ENCODE measurements at places on chromosomes 7 and 10.

GRCh38 chr7:50644114-50644513 is 78.9 kb upstream of the DDC start:
- no peak for DNase-seq

DNA sequence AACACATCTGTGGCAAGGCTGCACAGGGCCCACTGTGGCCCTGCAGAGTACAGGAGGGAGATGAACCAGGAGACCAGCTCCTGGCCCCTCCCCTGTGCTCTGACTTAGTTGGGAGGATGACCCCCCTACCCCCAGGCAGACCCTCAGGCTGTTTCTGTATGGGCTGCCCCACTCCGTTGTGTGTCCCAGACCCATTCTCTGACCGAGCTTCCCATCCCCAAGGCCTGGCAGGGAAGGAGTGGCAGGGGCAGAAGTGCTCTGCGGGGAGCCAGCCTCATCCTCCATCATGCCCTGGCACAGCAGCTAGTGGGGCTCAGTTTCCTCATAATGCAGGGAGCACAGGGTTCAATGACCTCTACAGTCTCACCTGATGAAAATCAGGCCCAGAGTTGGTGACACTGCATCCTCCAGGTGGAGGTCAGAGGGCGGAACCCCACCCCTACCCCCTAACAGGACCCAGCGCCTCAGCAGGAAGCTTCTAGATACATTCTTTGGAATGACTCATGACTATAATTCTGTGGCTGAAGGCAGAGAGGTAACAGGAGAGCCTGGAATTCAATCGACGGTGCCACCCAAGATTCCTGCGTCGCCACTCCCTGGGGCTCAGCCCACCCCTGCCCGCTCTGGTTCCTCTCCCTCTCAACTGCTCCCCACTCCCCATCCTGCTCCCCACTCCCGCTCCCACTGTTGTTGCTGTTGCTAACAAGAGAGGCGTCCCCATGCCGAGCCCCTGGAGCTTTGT is 18.2 kb downstream of the PODXL start:
- DNase-seq = no peak

DNA sequence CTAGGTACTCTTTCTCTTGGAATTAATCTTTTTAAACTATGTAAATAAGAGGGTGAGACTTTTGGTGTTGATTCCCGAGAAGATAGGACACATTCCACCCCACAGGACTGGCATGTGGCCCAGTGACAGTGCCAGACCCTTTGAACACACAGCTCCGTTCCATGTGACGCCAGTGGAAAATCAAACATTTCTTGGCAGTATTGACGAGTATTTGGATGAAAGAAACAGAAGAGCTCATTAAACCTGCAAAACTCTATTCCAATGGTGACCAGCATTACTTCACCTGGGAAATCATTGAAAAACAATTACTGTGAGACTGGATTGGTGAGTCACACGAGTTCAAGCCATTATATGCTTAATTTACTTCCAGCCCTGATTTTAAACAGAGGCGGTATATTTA is 25.8 kb downstream of the AKR1E2 start:
- DNase-seq = no peak

DNA sequence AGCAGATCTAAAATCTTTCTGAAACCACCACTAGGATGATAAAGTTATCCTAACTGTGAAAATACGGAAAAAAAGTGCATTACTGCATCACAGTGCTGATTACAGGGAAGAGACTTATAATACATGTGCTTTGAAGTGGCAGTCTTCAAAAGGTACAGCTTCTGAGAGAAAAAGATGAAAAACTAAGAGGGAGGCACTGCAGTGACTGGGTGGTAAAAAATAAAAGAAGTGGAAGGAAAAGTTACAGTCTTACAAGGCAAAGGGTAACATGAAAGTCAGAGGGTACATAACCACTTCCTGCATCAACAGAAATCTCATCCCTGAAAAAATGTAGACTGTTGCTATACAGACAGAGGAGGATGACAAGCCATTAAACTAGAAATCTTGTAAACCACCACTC is 465.3 kb downstream of the ACTR3B start:
- DNase-seq = no peak

GRCh38 chr10:5618829-5619228 is 47.6 kb downstream of the ASB13 start:
- no peak for DNase-seq

DNA sequence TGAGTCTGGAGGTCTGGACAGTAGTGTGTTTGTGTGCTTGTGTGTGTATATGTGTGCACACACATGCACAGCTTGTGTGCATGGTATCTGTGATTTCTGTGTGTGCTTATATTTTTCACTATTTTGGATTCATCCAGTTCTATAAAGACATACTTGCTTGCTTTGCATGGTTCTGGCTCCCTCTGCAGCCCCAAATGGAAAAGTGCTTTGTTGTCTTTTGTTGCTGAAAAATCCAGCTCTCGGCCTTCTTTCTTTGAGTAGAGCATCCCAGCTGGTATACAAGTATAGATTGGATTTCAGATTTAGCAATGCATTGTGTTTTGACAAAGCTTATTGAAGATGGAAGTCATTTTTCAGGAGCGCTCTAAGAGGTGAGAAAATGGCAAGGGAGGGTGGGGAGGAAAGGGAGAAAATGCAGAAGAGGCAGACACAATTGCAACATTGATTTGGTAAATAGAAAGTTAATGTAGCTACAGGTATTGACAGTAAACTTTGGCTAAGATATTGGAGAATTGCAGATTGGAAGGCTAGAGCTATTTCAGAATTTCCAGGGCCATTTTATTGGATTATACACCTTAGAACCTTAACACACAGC is 333.9 kb downstream of the AUTS2 start:
- no peak for DNase-seq

DNA sequence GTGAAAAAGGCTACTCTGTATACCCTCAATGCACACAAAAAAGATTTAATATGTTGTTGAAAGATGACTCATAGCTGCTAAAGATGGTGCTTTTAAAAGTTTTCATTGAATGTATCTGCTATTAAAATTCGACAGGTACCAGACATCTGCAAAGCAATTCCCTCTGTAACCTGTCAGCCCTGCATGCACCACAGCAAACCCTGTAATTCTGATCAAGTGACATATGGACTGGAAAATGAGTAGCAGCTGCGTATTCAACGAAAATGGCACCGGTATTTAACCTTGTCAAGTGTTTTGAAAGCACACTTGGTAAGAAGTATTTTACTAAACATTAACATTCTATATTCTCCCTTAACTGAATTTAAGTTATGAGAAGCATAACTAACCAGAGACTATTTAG is 58.2 kb upstream of the PTPRN2 start:
- DNase-seq = no peak

DNA sequence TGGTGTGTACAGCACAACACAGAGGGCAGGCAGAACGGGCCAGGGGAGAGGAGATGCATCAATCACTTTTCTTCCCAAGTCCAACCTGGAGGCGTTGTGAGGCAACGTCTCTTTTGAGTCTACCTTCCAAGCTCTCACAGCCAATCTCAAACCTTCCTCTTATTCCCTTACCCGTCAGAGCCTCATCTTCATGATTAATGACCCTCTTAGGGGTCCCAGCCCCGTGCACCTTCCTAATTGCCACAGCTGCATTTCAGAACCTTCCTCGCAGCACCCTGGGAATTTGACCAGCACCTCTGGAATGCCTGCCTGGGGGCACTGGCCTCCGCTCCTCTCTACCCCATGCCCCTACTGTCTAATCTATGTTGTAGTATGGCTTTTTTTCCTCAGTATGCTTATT is 169.3 kb upstream of the PRR15 start:
- DNase-seq = no peak

- DNase-seq = no peak
These were observed 69.7 kb upstream of the NEUROD6 start for GRCh38 chr7:31410265-31410664.

- no peak for DNase-seq
These were observed 583.5 kb upstream of the SEMA3D start for GRCh38 chr7:85770332-85770731.

DNA sequence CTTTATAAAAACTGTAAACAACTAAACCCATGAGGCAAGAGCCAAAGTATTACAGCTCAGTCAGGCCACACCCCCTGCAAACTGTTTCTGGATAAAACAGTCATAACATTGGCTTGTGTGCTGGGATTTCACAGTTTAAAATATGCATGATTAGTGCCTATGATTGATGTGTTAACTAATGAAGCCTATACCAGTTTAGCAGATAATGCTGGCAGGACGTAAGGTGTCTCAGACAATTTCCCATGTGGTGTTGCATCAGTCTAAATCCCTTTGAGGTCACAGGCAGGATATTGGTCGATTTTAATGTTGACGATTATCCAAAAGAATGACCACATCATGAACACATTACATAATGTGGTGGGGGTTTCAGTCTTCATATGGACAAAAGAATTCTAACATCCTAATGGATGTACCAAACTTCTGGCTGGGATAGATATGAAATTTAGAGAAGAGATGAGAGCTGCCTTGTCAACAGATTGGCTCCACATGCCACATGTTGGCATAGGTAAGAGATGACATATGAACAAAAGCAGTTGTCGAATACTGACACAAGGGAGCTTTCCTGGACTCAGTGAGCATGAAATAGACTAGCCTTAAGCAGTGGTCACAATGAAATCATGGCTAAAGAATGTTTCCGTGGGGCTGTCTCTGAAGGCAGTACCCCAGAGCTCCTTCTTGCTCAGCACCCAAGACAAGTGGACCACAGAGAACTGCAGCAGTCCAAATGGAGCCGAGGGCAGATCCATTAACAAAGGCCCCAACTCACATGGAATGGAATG is 445.6 kb downstream of the GFRA1 start:
- DNase-seq = no peak

GRCh38 chr10:7956508-7956907 is 98.0 kb upstream of the GATA3 start:
- DNase-seq = no peak

- no peak for DNase-seq
These were observed 450.9 kb upstream of the VSTM2A start for GRCh38 chr7:54091322-54091721.

DNA sequence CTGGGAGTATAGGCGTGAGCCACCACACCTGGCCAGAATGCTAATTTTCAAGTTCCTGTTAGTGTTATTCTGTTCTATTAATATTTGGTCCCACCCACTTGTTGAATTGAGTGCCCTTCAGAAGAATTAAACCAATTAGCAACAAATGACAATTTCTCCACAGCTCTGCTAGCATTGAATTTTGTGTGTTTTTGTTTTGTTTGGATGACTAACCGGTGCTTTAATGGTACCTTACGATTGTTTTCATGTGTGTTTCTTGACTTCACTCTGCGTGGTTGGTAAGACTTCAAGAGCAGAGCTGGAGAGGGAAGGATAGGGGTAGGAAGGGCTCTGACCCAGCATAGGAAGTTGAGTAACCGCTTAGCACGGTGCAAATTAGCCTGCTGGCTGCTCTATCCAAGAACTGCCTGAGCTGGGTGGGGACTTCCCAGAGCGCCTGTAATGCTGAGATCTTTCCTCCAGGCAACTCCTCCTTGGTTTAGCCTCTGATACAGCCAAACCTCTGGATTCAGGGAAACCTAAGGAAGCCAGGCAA is 4.6 kb downstream of the ARPC1B start:
- peak; percentile 37 for DNase-seq

GRCh38 chr7:78299088-78299487 is 500.5 kb downstream of the PHTF2 start:
- DNase-seq = no peak

DNA sequence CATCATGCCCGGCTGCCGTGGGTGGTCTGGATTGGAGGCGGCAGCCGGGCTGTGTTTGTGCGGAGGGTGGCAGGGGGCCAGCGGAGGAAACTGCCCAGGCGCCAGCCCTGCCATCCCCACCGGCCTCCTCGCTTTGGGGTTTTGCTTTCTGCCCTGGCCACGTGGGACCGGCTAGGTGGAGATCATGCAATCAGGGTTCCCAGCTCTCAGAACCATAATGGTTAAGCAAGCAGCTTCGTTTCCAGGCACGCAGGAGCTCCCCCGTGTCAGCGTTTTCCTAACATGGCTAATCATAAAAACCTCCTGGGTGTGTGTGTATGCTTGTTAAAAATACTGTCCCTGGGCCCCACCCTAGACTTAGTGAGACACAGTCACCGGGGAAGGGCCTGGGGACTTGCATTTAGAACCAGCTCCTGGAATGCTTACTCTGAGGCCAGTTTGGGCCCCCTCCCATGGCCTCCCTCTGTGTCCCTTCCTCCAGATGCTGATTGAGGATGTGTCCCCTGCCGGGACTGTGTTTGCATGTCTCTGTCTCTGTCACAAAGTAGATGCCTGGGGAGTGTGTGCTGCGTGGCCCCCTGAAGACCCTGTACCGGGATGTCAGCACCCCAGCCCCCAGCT is 119.3 kb downstream of the CUX1 start:
- DNase-seq = no peak

DNA sequence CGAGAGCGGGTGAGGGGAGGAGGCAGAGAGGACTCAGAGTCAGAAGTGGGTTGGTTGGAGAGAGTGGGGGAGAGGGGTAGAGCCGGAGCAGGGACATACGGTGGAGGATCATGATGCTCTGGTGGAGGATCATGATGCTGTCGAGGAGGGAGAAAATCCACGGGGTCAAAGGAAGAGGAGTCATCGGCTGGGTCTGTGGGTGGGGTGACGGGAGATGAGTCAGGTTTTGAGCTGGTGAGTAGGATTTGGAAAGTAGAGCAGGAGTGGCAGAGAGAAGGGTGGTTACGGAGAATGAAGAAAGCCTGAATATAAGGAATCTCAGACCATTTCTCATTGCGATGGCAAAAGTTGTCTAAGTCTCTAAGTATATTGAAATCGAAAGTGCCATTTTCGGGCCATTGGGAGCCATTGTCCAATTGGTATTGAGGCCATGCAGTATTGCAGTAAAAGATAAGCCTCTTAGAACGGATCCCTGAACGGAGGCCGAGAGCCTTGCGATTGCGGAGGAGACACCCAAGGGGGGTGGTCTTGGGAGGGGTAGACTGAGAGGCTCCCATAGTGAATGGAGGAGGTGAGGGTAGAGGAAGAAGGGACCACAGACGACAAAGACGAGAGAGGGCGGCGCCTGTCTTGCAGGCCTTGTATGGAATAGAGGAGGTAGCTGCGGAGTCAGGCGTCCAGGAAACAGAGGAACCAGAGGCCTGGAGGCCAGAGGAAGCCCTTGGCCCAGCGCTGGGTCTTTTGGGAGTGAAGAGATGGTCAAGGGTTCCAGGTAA is 23.8 kb downstream of the SCIN start:
- DNase-seq = no peak

GRCh38 chr7:140607441-140607989 is 33.1 kb downstream of the DENND2A start:
- DNase-seq = no peak

DNA sequence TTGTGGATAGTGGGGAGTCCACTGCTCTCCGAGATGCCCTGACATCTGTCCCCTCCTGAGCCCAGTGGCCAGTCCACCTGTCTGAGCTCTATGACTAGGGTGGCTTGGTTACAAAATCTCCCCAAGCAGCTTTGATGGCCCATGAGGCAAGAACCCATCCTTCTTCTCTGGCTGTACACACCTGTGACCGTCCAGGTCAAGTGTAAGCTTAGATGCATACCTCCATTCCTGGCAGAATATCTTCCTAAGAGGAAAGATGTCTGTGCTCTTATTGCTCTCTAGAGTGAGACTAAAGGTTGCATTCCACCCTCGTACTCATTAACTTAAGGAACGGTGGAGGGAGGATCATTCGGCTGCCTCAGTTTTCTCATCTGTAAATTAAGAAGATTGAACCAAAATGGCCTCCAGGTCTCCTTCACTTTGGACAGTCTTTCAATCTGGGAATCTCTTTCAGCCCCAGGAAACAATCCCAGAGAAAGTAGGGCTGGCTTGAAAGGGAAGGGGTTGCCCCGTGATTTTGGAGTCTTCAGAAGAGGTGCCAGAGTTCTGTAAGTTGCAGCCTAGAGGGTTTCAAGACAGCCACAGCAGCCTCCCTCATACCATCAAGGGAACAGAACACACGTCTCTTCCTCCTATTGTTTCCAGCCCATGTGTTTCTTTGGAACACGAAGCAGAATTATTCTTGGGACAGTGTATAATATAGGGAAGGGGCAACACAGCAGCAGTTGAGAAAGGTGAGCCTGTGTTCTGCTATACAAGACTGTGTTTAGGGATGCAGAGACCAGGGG is 5.5 kb downstream of the HOXA4 start:
- DNase-seq = no peak

All from activated CD4-positive, alpha-beta T cell treated with anti-CD3 and anti-CD28 coated beads, Interleukin-2, amount 50 U/mL, for 4 hours (primary cell).